ENCODE measurements at places on chromosomes 16 and 17. TPM values are rescaled to one million over a fixed set of nuclear protein-coding genes. Genes with fewer than 3 reads are reported as not detected.

CACNA1H gene
- 6.2 TPM for polyA plus RNA-seq

NAGPA gene
- 6.4 TPM for polyA plus RNA-seq

NPLOC4 gene
- polyA plus RNA-seq = 28.2 TPM

CYBA gene
- 48.8 TPM for polyA plus RNA-seq

KRTAP1-1 gene
- polyA plus RNA-seq = not detected

KRTAP9-2 gene
- not detected for polyA plus RNA-seq

NPIPA2 gene
- 1.2 TPM for polyA plus RNA-seq

FBXL16 gene
- polyA plus RNA-seq = 0.03 TPM

TNP2 gene
- not detected for polyA plus RNA-seq

QPRT gene
- polyA plus RNA-seq = 19.6 TPM

CDH15 gene
- polyA plus RNA-seq = not detected

NXN gene
- polyA plus RNA-seq = 8.6 TPM

DVL2 gene
- 13.0 TPM for polyA plus RNA-seq

CMTM2 gene
- polyA plus RNA-seq = not detected

COPZ2 gene
- 13.2 TPM for polyA plus RNA-seq

ITGAE gene
- 32.9 TPM for polyA plus RNA-seq

TEKT1 gene
- not detected for polyA plus RNA-seq

KRT12 gene
- not detected for polyA plus RNA-seq

PYDC1 gene
- not detected for polyA plus RNA-seq

OR3A2 gene
- not detected for polyA plus RNA-seq

KRT33B gene
- not detected for polyA plus RNA-seq

TTLL6 gene
- polyA plus RNA-seq = 0.15 TPM

EVI2B gene
- polyA plus RNA-seq = 2.2 TPM

LRRC37B gene
- polyA plus RNA-seq = 4.5 TPM

ODAD4 gene
- 0.69 TPM for polyA plus RNA-seq

All from heart left ventricle (tissue), 16 donors.